Vagina (tissue), 2 donors: ENCODE measurements at places on chromosomes 16 and 17. TPM values are rescaled to one million over a fixed set of nuclear protein-coding genes. Genes with fewer than 3 reads are reported as not detected.

KRT34 gene
- total RNA-seq: 0.74 TPM

GRCh38 chr16:906296-906695 lies 64.5 kb downstream of the LMF1 start:
- H3K36me3 ChIP-seq: no peaks in the 10 kb centered on the region
- DNase-seq: no peak
- H3K27ac ChIP-seq: no peak overlapping the region
- no peaks in the 10 kb centered on the region for H3K4me1 ChIP-seq
- H3K27me3 ChIP-seq: no peaks in the 10 kb centered on the region
- no peak overlapping the region for H3K4me3 ChIP-seq

DNA sequence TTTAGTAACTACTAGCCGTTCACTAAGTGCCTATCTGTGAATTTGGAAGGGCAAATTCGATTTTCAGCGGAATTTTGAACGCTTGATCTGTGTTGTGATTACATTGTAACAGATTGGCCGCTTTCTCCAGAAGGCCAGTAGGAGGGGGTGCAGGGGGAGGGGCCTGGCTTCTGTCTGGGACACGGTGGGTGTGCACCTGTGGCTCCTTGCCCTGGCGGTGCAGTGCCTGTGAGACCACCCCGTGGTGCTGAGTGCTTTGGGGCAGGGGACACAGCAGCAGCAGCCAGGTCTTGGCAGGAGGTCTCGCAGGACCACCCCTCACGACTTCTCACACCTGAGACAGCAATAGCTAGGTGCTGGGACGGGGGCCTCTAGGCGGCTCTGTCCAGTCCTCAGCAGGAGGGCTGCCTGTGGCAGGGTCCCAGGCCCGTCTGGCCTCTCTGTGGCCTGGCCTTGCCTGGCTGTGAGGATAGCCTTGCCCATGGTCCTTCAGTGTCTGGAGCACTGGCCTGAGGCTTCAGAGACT lies 1.8 kb downstream of the UBE2I start:
- peaks cover 59% of the 10 kb centered on the region for H3K4me1 ChIP-seq
- H3K27me3 ChIP-seq: no peaks in the 10 kb centered on the region
- peak overlapping the region; percentile 96 for H3K27ac ChIP-seq
- peak overlapping the region; percentile 81 for H3K4me3 ChIP-seq

ALOX15B gene
- total RNA-seq: 28.7 TPM

GFER gene
- 11.5 TPM for total RNA-seq

DNA sequence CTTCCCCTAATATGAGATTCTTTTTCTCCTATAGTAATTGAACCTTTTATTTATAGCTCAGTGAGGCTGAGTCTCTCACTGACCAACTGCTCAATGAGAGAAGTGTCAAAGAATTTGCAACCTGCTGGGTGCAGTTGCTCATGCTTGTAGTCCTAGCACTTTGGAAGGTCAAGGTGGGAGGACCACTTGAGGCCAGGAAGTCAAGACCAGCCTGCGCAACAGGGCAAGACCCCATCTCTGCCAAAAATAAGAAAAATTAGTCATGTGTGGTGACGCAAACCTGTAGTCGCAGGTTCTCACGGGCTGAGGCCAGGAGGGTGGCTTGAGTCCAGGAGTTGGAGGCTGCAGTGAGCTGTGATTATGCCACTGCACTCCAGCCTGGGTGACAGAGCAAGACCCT lies 30.9 kb upstream of the CRYBA1 start:
- H3K36me3 ChIP-seq: no peaks in the 10 kb centered on the region
- peaks cover 8% of the 10 kb centered on the region for H3K4me1 ChIP-seq
- no peak overlapping the region for H3K27ac ChIP-seq
- H3K27me3 ChIP-seq: no peaks in the 10 kb centered on the region
- no peak for DNase-seq

DNA sequence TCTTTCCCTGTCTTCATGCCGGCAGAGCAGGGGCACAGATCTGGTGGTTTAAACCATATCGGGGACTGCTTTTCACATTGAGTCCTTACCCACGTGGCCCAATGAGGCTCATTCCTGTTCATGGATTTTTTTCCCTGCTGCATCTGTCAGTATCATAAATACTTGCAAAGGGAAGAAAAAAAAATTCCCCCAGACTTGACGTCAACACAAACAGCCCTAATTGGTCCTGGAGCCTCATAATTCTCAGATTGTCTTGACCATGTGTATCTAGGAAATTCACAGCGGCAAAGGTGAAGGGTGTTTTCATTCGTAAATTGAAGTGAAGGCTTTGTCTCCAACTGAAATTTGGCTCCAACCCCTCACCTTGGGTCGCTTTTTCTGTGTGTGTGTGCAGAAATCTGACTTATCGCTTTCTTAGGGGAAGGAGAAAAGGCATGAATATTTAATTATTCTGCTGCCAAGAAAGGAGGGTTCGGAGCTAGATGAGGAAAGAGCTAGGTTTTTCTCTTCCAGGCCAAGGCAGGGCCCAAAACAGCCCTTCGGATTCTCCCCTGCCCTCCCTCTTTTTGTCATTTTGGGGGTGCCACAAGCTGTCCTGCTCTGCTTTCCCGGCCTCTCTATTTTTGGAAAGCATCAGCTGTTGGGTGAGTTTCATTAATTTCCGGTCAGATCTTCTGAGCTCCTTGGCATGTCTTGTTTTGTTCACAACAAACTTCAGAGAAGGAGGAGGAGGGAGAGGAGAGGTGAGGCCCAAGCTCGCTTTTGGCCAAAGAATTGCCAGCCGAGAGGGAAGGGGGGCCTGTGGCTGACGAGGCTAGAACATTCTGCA lies 17.8 kb upstream of the CIBAR2 start:
- DNase-seq: no peak
- no peak overlapping the region for H3K4me3 ChIP-seq
- peak overlapping the region; percentile 83 for H3K27ac ChIP-seq
- H3K36me3 ChIP-seq: no peaks in the 10 kb centered on the region
- H3K27me3 ChIP-seq: no peaks in the 10 kb centered on the region

DNA sequence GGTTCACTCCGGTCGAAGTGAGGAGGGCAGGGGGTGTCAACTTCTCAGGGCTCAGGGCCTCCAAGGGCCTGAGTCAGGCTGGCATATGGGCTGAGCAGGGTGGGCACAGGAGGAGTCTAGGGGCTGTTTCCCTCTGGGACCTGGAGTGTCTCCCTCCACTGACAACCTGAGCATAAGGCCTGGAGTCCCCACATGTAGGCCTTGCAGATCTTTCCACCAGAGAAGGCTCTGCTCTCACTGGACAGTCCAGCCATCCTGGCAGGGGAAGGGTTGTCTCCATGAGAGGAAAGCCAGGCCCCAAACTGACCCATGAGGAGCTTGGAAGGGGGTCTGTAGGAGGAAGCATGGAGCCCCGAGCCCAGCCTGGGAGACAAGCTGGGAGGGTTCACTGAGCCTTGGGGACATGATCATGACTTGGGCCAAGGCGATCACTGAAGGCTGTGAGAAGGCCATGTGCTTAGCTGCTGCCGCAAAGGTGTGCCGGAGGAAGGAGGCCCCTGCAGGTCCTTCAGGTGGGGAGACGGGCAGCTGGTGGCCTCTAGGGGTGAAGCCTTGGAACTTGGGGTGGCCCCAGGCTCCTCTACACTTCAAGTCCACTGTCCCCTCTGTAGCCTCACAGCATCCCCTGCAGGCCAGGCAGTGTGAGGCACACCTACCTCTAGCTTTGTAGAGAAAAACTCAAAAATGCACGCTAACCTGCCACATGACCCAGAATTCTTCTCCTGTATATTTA lies 9.9 kb downstream of the CMTM2 start:
- no peak for DNase-seq
- no peaks in the 10 kb centered on the region for H3K4me1 ChIP-seq
- H3K36me3 ChIP-seq: no peaks in the 10 kb centered on the region

PRAC1 gene
- 9.6 TPM for total RNA-seq

- H3K27me3 ChIP-seq: no peaks in the 10 kb centered on the region
- peaks cover 81% of the 10 kb centered on the region for H3K4me1 ChIP-seq
- no peak for DNase-seq
- peak within 1 kb of the TSS; percentile 68 for H3K4me3 ChIP-seq
- peak within 1 kb of the TSS; percentile 84 for H3K27ac ChIP-seq
Measured at GRCh38 chr16:85612801-85613603, at the start of gene GSE1. Gene GSE1 (plus strand): TSS chr16:85613322. CDS start chr16:85613392, 70 bp downstream.

DNA sequence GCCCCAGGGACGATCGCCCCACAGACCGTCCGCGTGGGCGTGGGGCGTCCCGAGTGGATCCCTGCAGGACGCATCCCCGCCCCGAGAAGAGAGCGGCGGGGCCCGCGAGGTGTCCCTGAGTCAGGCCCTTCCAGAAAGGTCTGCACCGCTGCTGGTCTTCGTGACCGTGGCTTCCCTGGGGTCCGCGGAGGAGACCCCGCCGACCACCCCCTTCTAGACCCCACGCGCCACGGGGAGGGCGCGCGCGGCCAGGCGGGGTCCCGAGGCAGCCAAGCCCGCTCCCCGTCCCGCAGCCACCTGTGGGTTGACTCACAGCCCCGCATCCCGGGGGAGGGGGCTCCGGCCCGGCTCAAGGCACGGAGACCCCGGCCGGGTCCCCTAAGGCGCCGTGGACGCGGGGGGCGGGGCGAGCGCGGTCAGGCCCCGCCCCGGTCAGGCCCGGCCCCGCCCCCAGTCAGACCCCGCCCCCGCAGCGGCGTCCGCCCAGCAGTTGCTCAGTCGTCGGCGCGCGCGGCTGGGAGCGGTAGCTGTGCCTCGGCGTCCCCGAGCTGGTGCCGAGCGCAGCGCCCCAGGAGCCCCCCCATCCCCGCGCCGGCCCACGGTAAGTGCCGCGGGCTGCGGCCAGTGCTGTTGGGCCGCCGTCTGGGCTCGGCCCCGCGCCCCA lies at the start of gene BAIAP3:
Gene BAIAP3, plus strand, starts transcription at position 497 of the 664 bp plus-strand sequence. CDS start 4,905 bp downstream, outside the sequence.
- H3K27me3 ChIP-seq: peaks cover 11% of the 10 kb centered on the region
- no peak within 1 kb of the TSS for H3K27ac ChIP-seq
- DNase-seq: no peak
- H3K4me3 ChIP-seq: peak within 1 kb of the TSS; percentile 41
- peaks cover 29% of the 10 kb centered on the region for H3K4me1 ChIP-seq

DNA sequence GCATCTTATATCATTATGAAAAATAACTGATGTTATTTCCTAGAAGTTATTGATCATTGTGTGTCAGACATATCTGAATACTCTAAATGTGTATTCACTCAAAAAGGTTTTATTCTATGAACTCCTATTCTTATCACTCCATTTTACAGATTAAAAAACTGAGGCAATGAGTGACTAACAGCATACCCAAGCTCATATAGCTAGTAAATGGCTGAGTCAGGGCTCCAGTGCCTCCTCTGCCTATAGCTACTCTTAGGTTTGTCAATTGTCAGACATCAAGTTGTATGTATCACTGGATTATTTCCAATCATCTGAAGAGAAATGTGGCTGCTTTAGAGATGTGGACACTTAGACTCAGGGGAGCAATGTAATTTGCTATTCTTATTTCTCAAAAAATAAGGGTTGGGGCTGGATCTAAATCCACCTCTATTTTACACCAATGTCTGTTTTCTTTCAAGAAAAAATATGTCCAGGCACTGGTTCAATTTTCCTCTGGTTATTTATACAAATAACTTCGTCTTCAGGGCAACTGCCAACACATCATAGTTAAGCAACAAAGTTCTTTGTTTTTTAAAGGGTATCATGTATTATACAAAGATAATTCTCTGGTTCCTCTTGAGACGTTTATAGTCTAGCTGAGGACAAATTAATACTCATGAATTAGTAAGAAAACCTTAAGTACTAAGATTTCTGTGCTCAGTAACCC lies 328.9 kb upstream of the MAF start:
- no peaks in the 10 kb centered on the region for H3K27me3 ChIP-seq
- H3K4me1 ChIP-seq: peaks cover 15% of the 10 kb centered on the region
- H3K27ac ChIP-seq: peak overlapping the region; percentile 39
- H3K4me3 ChIP-seq: no peak overlapping the region

DNA sequence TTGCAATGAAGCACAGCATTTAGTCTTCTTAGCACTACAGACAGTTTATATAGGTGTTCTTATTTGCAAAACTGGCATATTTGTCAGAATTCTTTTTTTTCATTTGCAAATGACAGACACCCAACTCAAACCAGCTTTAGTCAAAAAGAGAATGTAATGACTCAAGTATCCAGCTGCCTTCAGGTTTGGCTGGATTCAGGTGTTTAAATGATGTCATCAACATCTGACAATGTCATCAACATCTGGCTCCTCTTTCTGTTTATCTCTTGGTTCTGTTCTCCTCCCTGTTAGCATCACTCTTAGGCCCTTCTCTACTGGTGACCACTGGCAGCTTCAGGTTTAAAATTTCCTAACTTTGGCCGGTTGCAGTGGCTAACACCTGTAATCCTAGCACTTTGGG lies 18.9 kb downstream of the TMC5 start:
- H3K4me1 ChIP-seq: no peaks in the 10 kb centered on the region
- H3K4me3 ChIP-seq: no peak overlapping the region
- H3K27ac ChIP-seq: no peak overlapping the region
- H3K27me3 ChIP-seq: no peaks in the 10 kb centered on the region

DCAKD gene
- total RNA-seq: 54.5 TPM

ZFHX3 gene
- total RNA-seq: 28.0 TPM

BAIAP3 gene
- total RNA-seq: 4.2 TPM

C1QTNF8 gene
- total RNA-seq: not detected

DNA sequence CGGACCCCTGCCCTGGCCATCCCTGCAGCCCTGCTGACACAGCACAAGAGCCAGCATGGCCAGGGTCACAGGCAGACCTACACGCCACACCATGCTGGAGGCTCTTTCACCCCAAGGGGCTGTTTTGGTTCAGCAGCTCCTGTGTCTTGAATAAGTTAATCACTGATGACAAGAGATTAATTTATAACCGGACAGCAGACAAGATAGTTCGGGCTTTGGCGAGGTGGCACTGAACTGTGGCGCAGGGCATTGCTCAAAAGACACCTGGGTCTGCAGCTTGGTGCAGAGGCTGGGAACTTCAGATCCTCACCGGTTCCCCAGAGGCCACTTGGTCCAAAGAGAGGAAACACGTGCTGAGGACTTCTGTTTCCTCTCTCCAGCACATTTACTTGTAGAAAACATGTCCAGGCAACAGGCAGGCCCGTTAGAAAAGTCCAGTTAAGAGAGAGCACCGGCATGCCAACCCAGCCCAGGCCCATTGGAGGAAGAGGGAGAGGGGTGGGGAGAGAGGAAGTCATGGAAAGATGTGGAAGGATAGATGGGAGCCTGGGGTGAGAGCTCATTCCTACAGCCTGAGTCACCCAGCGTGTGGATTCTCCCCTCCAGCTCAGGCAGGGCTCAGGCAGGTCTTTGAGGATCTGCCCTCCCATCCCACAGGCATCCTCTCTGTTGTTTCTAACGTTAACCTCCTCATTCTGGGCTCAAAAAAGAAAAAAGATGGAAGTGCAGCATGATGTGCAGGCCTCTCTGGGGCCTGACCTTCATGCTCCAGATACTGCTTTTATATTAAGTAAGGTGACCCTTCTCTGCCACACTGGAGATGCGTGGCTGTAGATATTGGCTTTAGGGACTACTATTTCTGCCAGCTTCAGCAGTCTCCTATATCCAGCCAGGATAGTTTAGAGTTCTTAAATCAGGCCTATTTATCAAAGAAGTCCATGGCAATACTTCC lies 80.0 kb upstream of the HNF1B start:
- H3K4me3 ChIP-seq: no peak overlapping the region
- no peaks in the 10 kb centered on the region for H3K36me3 ChIP-seq
- no peaks in the 10 kb centered on the region for H3K4me1 ChIP-seq
- H3K27ac ChIP-seq: no peak overlapping the region
- H3K27me3 ChIP-seq: no peaks in the 10 kb centered on the region
- DNase-seq: no peak

PYY gene
- total RNA-seq: not detected
